ENCODE measurements at places on chromosomes 2 and 18.

GRCh38 chr2:140808820-140809219 is 1322.0 kb downstream of the LRP1B start:
- DNase-seq, result no peak

DNA sequence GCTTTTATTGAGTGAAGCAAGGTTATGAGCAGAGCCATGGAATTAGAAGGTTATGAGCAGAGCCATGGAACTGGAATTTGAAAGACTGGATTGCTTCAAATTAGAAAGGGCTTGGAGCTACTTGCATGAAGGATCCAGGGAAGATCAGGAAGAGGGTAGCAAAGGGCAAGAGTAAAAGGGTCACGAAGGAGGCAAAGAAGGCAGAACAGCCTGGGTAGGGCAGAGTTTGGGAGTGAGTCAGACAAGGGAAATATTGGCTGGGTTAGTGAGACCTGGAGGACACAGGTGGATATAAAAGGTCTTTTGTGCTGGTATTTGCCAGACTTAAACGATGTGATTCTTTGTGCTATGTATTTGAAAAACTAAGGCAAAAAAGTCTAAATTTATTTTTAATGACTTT is 65.0 kb downstream of the SEMA4F start:
- no peak for DNase-seq

- DNase-seq, result no peak
These were observed 134.4 kb downstream of the MAIP1 start for GRCh38 chr2:200089756-200090109.

DNA sequence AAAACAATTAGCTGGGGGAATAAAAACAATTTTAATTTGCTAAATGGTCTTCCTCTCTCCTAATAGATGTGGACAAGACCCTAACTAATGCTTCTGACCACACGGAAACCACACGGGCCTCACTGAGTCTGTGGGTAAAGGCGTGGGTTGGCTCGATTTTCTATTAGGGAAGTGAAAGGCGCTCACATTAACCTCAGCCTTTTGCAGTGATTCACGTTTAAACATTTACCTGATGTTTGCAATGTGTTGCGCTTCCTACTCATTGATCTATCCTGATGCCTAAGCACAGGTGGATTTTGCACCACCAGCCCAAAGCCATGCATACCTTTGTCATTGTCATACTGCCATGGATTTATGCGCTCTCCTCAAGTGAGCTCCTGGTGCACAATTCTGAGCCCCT is 35.6 kb upstream of the NRP2 start:
- DNase-seq, result no peak

DNA sequence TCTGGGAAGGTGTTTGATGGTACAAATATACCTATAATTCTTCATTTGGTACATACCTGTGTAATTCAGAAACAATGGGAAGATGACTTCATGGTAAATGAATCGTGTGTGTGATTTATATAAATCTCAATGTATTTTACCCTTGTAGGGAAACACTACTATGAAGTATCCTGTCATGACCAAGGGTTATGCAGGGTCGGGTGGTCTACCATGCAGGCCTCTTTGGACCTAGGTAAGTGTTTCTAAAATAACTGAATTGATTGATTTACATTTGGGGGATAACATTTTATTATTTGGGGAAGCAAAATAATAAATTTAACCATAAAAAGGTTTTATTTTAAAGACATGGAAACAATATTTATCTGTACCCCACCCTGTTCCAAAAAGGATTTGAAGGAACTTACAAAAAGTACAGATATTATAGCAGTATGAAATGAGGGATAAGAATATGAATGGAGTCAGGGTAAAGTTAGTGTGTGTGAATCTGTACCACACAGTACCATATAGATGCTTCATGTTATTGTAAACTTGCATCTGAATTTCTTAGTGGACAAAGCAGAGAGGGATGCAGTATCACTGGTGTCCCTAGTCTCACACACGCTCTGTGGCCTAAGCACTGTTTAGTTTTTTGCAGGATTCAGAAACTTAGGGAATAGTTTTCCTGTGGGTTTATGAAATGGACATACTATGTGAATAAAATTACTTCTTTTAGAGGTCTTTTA is 11.5 kb downstream of the DDX1 start:
- no peak for DNase-seq

GRCh38 chr18:63971320-63972001 is 1.6 kb downstream of the SERPINB8 start:
- DNase-seq, result no peak

All from lower leg skin (tissue), 4 donors.